ENCODE measurements at places on chromosomes 3 and 15. TPM values are rescaled to one million over a fixed set of nuclear protein-coding genes. Genes with fewer than 3 reads are reported as not detected.

DOCK3 gene
- total RNA-seq = 0.51 TPM

- DNase-seq = no peak
Measured at GRCh38 chr3:144390786-144391185, 419.2 kb downstream of the DIPK2A start.

DNA sequence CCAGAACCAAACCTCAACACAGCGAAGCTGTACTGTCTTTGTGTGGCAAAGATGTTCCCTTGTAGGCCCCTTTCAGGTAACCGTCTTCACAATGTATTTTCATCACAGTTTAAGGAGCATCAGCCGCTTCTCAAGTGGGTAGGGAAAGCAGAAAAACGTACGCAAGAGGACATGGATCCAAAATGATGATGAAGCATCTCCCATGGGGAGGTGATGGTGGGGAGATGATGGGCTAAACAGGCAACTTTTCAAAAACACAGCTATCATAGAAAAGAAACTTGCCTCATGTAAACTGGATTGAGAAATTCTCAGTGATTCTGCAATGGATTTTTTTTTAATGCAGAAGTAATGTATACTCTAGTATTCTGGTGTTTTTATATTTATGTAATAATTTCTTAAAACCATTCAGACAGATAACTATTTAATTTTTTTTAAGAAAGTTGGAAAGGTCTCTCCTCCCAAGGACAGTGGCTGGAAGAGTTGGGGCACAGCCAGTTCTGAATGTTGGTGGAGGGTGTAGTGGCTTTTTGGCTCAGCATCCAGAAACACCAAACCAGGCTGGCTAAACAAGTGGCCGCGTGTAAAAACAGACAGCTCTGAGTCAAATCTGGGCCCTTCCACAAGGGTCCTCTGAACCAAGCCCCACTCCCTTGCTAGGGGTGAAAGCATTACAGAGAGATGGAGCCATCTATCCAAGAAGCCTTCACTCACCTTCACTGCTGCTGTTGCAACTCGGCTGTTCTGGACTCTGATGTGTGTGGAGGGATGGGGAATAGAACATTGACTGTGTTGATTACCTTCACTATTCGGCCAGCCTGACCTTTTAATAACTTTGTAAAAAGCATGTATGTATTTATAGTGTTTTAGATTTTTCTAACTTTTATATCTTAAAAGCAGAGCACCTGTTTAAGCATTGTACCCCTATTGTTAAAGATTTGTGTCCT lies 60.0 kb downstream of the AAGAB start:
- no peak for DNase-seq

GRCh38 chr3:182979103-182979673 lies 1.1 kb downstream of the DCUN1D1 start:
- peak; percentile 21 for DNase-seq

GOLGA8T gene
- not detected for total RNA-seq

SORD gene
- total RNA-seq = 18.7 TPM

- DNase-seq = no peak
Measured at GRCh38 chr3:126528419-126528799, 4.5 kb downstream of the CHST13 start.

- DNase-seq = no peak
Measured at GRCh38 chr3:56484122-56484521, 15.9 kb upstream of the ERC2 start.

DNA sequence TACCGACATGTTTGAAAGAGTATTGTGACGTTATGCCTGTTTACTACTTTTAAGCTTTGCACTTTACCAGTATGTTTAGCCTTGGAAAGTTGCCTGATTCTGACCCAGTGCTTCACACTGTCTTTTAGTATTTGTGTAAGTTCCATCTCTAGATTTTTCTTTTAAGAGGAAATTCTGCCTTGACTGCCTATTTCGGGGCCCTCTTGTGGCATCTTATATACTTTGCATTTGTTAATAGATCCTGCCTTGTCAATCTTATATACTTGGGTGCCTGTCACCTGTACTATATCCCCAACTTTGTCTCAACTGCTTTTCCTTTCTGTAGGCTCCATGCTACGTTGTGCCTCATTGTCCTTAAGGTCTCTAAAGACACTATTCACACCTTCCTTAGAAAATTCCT lies 244.6 kb downstream of the STXBP5L start:
- peak; percentile 4 for DNase-seq

- no peak for DNase-seq
Measured at GRCh38 chr3:9837701-9838582, 5.9 kb downstream of the RPUSD3 start.

- no peak for DNase-seq
Measured at GRCh38 chr15:86077070-86077469, 2.6 kb upstream of the AGBL1 start.

GRCh38 chr3:62277450-62277849 lies 95.9 kb downstream of the FEZF2 start:
- DNase-seq = no peak

DNA sequence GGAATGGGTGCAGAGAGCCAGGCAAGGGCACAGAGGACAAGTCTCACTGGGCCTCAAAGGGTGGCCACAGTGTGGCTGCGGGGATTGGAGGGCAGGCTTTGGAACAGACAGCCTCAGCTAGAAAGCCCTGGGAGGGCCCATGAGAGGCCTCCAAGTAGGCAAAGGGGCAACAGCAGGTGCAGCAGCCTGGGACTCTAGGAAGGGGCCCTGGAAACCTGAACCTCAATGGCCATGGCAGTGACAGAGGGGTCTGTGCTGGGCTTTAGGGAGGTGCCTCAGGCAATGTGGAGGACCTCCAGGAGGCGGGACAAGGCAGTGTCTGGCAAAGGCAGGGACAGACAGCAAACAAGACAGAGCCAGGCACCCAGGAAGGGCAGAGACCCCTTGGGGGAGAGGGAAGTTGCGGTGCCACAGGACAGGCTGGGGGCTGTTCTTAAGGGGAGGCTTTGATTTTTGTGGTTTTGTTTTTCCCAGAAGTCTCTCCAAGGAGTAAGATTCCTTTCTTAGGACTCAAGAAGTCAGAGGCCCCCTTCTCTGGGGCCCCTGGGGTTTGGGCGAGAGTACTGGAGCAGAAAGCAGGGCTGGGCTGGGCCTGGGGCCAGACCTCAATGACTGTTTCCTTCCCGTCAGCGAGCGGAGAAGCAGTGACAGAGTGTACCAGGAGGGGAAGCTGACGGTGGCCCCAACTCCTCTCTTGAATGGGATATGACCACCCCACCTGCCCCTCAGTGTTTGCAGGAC lies 9.7 kb downstream of the STOML1 start:
- peak; percentile 79 for DNase-seq

- no peak for DNase-seq
Measured at GRCh38 chr3:46931631-46932331, 44.8 kb downstream of the CCDC12 start.

DNA sequence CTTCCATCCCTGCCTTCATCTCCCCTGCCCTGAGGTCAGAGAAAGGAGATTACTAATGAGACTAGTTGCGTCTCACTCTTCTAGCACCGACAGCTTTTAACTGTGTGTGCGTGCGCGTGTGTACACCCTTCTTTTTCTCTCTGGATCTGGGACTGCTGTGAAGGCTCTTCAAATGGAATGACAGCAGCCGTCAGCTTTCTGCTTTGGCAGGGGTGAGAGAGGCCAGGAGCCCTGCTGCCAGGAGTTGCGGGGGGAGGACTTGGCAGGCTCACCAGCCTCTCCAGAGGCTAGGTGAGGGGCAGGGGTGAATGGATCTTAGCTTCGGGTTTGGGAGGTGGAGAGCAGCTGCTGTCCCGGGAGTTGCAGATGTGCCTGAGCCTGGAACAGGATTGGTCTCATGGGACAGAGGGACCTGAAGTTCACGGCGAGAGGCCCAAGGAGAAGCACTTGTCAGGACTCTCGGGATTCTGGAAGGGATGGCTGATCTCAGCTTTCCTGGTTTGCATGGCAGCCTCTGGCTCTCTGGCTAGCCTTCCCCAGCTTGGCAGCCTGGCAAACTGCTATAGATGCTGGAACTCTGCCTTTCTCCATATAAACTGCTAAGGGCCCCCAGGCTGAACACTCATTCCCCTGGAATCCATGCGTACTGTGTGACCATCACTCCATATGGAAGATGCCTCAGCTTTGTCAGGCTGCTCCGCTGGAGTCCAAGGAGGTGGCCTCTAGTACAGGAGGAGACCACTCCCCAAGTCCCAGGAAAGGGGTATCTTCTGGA lies 16.6 kb downstream of the TEX264 start:
- DNase-seq = no peak

All from mammary epithelial cell (primary cell).